ENCODE measurements at places on chromosomes 1 and 21. TPM values are rescaled to one million over a fixed set of nuclear protein-coding genes. Genes with fewer than 3 reads are reported as not detected.

DNA sequence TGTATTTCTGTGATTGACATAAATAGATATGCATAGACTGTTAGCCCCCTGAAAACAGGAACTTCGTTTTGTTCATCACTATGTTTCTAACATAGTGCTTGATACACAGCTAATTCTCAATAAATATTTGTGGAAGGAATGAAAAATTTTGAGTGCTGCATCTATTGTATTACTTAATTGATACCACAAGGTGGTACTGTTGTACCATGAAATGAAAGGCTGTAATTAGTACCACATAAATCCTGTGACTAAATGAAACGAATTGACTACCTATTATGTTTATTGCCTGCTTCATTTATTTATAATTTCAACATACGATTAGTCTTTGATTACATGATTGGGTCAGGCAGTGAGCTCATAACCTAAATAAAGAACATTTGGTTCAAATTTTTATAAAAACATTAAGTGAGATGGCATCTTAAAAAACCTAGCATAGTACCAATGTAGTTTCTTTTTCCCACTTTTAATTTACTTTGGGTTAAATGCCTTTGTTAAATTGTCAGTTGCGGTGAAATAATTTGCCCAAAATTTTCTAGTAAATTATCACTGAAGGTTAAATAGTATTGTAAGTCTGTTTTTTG lies 15.0 kb upstream of the TGFB2 start:
- DNase-seq, result no peak

LORICRIN gene
- not detected for total RNA-seq

DNA sequence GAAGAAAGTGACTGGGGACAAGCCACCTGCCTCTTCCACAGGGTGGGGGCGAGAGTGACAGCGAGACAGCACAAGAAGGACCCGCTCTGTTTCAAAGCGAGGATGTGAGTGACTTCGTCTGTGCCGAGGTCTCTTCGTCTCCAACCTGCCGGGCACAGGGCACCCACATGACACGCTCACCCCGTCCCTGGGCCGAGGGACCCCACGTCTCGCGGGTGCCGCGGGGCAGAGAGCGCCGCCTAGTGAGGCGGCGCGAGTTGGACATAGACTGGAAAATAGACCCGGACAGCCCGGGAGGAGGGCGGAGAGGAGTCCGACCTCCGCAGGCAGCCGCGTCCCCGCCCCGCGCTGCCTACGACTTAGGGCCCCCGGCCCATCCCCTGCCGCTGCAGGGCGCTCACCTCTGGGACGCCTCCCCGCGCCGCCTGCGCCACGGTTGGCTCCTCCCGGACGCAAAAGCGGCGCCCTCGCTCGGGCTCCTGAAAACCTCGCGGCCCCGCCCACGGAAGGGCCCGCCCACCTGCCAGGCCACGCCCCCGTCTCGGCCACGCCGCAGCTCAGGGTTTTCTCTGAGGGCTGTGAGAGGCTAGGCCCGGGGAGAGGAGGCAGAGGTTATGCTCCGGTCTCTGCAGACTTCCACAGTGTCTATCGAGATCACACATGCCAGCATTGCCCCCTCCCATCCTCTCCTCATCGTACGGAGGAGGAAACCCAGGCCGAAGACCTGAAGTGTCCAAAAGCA lies at the start of gene TLR5:
Gene TLR5 (minus strand): TSS at position 454 of the 742 bp plus-strand sequence. CDS start 30,217 bp downstream, outside the sequence.
- peak; percentile 67 for DNase-seq

MROH9 gene
- total RNA-seq, result not detected

- no peak for DNase-seq
These were observed 423.0 kb downstream of the RPS6KC1 start for GRCh38 chr1:213474054-213474453.

DNA sequence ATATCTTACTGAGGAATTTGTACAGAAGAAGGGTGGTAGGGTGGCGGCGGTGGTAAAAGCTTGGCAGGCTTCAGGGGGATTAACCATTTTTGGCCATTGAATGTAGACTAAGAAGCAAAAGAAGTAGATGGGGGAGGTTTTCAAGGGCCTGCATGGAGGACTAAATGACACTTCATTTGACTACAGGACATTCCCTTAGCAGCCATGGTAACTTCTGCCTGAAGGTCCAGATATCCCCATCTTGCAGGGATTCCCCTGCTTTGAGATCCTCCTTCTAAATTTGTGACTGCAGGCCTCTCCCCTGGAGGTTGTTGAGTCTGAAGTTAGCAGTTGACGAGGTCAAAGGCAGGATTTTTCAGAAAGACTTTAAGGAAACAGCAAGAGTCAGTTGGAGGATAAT lies 4.8 kb downstream of the VASH2 start:
- no peak for DNase-seq

CD160 gene
- total RNA-seq, result not detected

DNA sequence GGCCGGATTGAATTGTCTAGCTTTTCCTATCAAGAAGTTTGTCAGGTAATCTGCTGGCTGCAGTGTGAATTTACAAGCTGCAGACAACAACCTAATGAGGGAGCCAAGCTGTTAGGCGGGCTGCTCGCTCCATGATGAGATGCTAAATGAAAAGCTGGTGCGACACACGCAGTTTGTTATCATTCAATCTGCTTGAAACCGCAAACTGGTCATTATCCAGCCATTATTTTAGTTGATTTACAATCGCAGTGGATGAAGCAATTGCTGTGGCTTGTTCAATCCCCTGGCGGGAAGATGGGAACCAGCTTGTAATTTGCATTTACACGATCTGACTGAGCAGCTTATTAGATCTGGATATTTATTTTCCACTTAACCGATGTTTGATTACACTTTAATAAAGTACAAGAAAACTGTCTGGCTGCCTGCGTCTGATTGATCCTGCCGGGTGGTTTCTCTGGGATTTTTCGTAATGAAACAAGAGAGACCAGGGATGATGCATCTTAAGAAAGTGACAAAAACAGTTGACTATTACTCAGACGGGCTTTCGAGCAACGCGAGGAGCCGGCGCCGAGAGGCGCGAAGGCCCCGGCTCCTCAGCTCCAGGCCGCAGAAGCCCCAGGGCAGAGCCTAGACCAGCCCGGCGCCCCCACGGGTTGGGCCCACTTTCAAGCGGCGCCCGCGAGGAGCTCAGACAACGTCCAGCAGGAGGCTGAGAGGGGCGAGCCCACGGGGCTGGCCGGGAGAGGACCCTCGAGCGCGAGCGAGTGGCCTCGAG lies 118.0 kb upstream of the BARHL2 start:
- DNase-seq, result peak; percentile 71

DNA sequence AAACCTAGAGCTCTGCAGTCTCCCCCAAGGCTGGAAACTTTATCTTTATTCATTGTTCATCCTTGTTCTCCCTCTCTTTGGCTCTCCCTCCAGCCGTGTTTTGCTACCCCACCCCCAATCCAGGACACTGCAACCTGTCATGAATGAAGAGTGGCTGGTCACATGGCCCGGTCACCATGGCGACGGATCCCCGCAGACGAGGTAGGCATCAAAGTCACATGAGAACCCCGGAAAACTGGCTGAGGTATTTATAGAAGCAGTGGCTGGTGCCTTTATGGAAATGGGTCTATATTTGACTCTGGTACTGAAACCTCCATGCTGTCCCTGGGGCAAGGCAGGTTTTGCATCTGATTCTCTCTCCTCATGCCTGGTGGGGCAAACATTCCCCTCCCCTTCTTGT lies 13.4 kb upstream of the SLC6A17 start:
- peak; percentile 86 for DNase-seq

DNA sequence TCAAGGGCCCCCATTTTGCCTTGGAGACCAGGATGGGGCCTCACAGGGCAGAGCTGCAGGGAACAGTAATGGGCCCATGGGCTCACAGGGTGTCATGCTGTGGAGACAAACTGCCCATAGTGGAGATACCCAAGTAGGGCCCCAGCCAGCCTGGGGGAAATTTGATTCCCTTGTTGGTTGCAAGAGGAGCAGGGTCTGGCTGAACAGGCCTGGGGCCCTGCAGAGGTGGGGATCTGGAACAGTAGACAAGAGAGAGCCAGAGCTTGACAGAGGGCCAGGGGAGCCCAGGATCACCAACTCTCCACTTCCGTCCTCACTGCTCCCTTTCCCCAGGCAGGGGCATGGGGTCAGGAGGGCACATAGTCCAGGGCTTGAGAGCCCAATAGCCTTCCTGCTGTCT lies 8.7 kb downstream of the S100B start:
- DNase-seq, result no peak

GRCh38 chr1:157106813-157107189 lies 7.2 kb upstream of the ETV3L start:
- no peak for DNase-seq

DNA sequence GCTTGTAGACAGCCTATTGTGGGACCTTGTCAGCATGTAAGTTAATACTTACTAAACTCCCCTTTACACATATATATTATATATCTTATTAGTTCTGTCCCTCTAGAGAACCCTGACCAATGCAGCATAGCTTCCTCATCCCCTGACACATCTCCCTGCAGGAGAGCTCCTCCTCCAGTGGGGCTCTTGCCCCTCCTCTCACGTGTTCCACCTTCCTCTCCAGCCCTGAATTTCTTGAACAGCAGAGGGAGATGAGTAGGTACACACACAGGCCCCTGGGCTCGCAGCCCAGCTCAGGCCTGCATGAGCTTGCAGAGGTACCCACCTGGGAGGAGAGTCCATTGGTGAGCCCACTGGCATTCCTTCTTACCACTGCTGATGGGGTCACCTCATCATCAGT lies 27.3 kb upstream of the GOLT1A start:
- no peak for DNase-seq

GRCh38 chr1:202291001-202291400 lies 50.7 kb downstream of the UBE2T start:
- DNase-seq, result no peak

OR2T12 gene
- total RNA-seq, result not detected

NID1 gene
- total RNA-seq, result 24.9 TPM

- DNase-seq, result no peak
These were observed 310.1 kb downstream of the PAPPA2 start for GRCh38 chr1:176773038-176773437.

GRCh38 chr21:16330082-16330907 lies 600.5 kb downstream of the USP25 start:
- DNase-seq, result no peak

- no peak for DNase-seq
These were observed 5.1 kb downstream of the OR2T4 start for GRCh38 chr1:248366609-248367008.

OR10J4 gene
- not detected for total RNA-seq

DNA sequence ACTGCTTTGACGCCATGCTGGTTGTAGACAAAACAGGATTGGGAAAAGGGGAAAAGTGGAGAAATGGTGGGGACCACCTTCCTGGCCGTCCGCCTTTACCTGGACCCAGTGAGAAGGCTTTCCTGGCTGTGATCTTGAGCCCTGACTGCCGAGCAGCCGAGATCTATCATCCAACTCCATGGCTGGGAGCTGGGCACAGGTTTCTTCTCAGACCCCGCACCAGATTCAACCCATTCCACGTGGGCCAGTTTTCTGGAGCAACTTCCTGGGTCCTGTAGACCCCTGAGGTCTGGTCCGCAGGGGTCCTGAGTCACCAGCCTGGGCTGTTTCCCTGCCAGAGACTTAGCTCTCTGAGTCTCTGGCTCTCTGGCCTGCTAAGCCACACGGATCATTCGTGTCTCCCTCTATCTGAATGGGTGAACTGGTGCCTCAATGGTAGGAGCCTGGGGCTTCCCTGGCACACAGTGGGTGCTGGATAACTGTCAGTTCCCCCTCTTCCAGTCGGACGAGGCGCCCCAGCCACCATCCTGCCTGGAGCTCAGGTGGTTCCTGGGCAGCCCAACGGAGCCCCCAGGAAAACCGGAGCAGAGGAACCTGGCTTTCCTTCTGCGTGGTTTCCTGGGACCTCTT lies 4.5 kb upstream of the NPHP4 start:
- no peak for DNase-seq

- DNase-seq, result no peak
These were observed 92.5 kb upstream of the C21orf91 start for GRCh38 chr21:17911628-17912027.

DNA sequence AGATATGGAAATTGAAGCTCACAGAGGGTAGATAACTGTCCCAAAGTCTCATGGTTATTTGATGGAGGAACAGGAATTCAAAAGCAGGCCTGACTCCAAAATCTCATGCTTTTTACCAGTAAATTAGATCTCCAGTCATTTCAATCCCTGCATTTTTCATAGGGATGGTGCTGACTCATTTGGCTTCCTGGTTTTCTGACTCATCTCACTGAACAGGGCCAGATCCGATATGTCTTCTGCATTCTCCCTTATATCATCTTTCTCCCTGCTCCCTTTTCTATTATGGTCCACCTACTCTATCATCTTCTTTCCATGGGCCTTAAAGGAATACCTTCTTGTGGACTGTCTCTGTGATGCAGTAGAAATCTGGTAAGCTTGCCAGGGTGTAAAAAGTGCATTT lies 187.2 kb downstream of the FGGY start:
- no peak for DNase-seq

SLFNL1 gene
- not detected for total RNA-seq

NBPF8 gene
- 1.3 TPM for total RNA-seq

DNA sequence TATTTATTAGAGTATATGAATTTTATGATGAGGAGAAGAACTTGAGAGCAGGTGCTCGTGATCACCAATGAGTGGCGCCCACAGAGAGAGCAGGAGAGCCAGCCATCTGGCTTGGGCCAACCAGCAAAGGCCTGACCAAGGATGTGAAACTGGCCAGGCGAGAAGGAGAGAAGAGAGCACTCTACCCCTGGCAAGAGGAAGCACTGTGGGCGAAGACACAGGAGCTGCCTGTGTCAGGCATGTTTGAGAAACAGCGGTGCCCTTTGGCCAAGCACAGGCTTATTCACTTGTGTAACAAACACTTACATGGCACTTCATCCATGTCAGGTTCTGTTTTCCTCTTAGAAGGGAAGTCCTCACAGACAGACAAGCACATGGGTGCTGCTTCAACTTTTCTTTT lies 4.2 kb upstream of the SIPA1L2 start:
- no peak for DNase-seq

GRCh38 chr1:108119500-108119899 lies 80.6 kb downstream of the SLC25A24 start:
- no peak for DNase-seq

GRCh38 chr1:214439352-214440119 lies 111.9 kb downstream of the PTPN14 start:
- no peak for DNase-seq

GRCh38 chr1:111857194-111857651 lies 101.5 kb downstream of the DDX20 start:
- no peak for DNase-seq

DNA sequence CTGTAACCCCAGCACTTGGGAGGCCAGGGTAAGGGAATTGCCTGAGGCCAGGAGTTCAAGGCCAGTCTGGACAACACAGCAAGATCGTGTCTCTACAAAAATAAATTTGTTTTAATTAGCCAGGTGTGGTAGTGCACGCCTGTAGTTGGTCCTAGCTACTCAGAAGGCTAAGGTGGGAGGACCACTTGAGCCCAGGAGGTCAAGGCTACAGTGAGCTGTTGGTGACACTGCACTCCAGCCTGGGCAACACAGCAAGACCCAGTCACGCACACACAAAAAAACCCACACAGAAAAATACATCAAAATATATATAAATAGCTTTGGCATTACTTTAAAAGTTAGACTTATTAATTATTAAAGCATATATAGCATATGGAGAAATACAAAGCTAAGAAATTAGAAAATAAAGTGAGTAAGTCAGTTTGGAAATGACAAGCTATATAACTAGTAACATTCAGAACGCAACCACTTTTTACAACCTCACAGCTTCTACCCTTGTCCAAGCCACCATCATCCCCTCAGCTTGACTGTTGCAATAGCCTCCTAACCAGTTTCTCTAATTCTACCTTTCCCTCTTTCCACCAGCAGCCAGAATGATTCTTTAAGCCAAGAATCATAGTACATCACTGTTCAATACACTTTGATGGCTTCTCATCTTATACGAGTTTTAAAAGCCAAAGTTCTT lies 14.5 kb downstream of the PIK3R3 start:
- DNase-seq, result no peak

GJB3 gene
- 1.1 TPM for total RNA-seq

All from H1 (cell line).